Neuronal stem cell (in vitro differentiated cells): ENCODE measurements at places on chromosomes 1 and 21.

DNA sequence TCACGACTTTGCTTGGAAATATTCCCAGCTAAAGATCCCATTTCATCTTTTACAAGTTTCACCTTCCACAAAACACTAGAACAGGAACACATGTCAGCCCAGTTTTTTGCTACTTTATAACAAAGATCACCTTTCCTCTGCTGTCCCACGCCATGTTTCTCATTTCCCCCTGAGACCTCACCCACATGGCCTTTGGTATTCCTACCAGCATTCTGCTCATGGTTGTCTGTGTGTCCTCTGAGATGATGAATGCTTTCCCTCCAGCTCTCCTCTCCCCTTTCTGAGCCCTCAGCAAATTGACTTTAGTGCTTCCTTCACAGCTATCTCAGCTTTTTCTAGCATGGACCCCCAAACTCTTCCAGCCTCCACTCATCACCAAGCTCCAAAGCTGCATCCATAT lies 32.3 kb upstream of the ABCG1 start:
- no peak overlapping the region for H3K4me3 ChIP-seq
- no peak for DNase-seq
- H3K4me1 ChIP-seq, result no peaks in the 10 kb centered on the region
- H3K27me3 ChIP-seq, result peaks cover 3% of the 10 kb centered on the region
- no peak overlapping the region for H3K27ac ChIP-seq

DNA sequence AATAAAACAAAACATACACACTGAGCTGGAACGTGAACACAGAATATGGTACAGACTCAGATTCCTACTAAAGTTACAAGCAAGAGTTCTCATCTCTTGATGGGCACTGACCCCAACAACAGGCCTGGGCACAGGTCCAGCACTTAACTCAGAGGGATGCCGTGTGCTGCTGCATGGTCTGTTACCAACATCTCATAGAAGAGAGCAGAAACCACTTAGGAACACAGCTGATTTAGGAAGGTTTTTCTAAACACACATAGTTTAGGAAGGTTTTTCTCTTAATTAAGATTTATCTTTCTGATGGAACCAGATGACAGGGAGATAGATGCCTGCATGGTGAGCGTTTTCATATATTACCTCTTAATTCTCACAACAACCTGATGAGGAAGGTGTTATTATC lies 1.5 kb downstream of the GCLM start:
- H3K4me3 ChIP-seq, result peak overlapping the region; percentile 73
- no peak overlapping the region for H3K27ac ChIP-seq
- no peaks in the 10 kb centered on the region for H3K36me3 ChIP-seq
- peaks cover 1% of the 10 kb centered on the region for H3K4me1 ChIP-seq

DNA sequence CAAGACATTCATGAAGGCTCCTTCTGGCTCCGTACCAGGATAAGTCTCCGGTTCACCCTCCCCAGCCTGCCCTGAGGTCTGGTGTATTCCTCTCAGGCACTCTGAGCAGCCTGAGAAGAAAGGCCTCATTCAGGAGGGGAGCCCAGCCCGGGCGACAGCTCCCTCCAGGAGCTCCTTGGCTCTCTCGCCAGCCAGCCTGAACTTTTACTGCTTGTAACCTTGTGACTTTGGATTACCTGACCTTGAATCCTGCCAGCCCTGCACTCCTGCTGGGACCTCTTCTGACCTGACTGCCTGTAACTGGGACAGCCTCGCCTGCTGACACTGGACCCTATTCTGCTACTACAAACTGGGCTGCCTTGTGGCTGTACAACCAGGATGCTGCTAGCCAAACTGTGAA lies 65.8 kb downstream of the CD34 start:
- no peak overlapping the region for H3K4me3 ChIP-seq
- no peak overlapping the region for H3K27ac ChIP-seq
- no peaks in the 10 kb centered on the region for H3K27me3 ChIP-seq
- peaks cover 72% of the 10 kb centered on the region for H3K36me3 ChIP-seq
- peaks cover 4% of the 10 kb centered on the region for H3K4me1 ChIP-seq

DNA sequence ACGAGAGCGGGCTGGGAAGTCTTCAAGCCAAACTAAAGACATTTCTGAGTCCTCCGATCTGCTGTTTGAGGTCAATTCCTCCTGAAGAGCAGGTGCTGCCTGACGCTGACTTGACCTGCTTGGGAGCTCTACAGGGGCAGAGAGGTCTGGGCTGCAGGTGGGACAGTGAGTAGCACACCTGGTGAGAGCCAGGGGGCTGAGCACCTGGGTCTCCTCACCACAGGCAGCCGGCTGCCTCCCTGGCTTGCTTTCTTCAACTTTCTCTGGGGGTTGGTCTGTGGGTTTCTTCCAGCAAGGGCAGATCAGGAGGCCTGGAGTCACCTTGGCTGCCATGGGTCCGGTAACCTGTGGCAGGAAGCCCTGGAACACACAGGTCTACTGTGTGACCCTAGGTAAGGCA lies 107.4 kb upstream of the EDN2 start:
- H3K36me3 ChIP-seq, result no peaks in the 10 kb centered on the region
- no peaks in the 10 kb centered on the region for H3K4me1 ChIP-seq
- no peak overlapping the region for H3K4me3 ChIP-seq
- no peaks in the 10 kb centered on the region for H3K27me3 ChIP-seq
- DNase-seq, result no peak

- no peak overlapping the region for H3K4me3 ChIP-seq
- H3K36me3 ChIP-seq, result no peaks in the 10 kb centered on the region
- no peak overlapping the region for H3K27ac ChIP-seq
- no peaks in the 10 kb centered on the region for H3K4me1 ChIP-seq
These were observed 263.1 kb downstream of the CAMTA1 start for GRCh38 chr1:7048395-7048794.

DNA sequence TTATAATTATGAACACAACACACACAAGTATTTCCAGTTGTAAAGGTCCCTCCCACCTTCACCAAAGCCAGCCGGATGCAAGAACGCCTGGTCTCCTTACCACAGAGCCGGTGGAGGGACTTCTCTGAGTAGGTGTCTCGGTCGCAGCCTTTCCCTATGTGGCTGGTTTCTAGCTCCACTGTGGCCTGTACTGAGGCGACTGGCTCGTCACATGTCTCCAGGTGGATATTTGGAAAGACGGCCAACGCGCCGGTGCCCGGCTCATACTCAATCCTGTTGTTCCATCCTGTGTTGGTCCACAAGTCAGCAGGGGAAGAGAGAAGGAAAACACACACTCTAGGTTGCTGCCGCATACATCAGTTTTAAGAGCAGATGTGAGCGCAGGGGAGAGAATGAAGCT lies 74.4 kb downstream of the CLSTN1 start:
- no peak overlapping the region for H3K27ac ChIP-seq
- no peak overlapping the region for H3K4me3 ChIP-seq
- H3K36me3 ChIP-seq, result peaks cover 92% of the 10 kb centered on the region
- H3K4me1 ChIP-seq, result no peaks in the 10 kb centered on the region
- DNase-seq, result no peak

- no peaks in the 10 kb centered on the region for H3K4me1 ChIP-seq
- DNase-seq, result no peak
These were observed 41.1 kb upstream of the RPL11 start for GRCh38 chr1:23650344-23650990.
